ENCODE measurements at places on chromosomes 1 and 21.

DNA sequence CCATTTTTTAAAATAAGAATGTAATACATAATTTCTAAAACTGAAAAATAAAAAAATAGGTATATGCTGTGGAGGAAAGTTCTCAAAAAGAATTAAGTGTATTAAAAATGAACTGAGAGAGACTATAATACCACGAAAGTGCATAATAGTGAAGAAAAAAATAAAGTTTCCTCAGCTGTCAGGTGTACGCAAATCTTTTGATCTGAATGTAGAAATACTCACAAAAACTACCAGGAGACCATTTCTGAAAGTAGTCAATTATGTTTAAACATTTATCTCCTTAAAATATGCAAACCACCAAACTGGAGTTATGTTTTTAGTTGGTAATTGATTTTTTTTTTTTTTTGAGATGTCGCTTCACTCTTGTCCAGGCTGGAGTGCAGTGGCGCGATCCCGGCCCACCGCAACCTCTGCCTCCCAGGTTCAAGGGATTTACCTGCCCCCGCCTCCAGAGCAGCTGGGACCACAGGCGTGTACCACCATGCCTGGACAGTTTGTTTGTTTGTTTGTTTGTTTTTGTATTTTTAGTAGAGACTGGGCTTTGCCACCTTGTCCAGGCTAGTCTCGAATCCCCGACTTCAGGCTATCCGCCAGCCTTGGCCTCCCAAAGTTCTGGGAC, 1169.2 kb upstream of the B3GALT2 start:
- DNase-seq, result no peak

DNA sequence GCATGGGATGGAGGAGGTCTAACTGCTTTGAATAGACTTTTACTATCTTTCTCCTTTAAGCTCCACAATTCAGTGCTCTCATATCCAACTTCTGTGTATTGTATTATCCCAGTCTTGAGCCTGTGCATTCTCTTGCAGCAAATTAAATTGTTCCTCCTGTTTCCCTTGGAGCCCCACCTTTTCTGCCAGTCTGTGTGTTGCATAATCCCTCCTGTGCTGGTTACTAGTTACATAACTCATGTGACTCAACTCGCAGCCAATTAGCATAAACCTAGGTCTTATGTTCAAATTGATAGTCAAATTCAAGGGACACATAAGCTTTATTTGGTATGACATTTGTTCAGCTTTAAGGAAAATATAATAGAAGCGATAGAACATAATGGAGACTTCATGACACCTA, 1863.5 kb downstream of the MRPL39 start:
- DNase-seq, result no peak

- DNase-seq, result no peak
Observed at GRCh38 chr1:16906873-16907272, 11.1 kb downstream of the RNU1-2 start.

DNA sequence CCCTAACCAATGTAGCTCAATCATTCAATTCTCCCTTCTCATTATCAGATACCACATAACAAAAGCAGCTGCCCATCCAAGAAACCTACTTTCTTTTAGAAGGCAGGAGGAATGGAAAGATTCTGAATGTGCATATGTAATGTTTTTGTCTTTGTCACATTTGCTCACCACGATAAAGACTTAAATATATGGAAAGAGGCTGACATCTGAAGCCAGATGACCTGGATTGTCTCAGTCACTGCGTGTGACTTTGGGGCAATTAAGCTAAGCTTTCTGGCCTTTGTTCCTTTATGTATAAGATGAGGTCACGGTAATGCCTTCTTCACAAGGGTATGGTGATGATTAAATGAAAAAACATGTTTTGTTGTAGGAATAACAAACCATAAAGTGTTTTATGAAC, 42.6 kb downstream of the LRRC52 start:
- DNase-seq, result no peak

DNA sequence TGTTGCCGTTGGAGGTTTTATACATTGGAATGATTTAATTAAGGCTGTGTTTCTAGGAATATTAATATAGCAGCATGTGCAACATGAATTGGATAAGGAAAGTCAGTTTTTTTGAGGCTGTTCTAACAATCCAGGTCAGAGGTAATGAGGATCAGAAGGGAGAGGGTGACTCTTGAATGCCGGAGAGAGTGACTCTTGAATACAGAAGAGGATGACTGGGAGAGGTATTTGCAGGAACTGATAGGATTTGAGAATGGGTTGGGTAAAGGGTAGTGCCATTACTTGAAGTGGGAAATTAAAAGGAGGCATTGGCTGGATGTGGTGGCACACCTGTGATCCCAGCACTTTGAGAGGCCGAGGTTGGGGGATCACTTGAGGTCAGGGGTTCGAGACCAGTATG, 55.6 kb upstream of the MACF1 start:
- no peak for DNase-seq

GRCh38 chr21:26470351-26471098, 102.6 kb downstream of the CYYR1 start:
- no peak for DNase-seq

- DNase-seq, result no peak
Observed at GRCh38 chr21:43735236-43736091, 16.5 kb downstream of the PDXK start.

DNA sequence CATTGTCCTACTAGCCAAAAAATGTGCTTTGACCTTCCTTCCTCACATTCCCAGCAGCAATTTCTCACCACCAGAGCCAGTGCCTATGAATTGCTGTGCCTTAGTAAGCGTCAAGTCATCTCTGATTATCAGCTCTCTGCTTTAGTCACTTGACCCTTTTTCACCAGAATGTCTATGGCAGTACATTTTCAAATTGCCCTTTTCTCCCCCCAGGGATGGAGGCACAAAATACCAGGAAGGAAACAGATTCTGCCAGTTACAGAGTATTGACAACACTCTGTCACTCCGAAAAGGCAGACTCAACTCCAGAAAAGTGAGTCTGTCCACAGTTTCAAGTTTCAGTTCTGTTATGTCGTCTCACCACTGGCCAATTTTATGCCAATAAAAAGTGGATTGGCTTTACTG, 167.4 kb downstream of the TNFSF18 start:
- no peak for DNase-seq

DNA sequence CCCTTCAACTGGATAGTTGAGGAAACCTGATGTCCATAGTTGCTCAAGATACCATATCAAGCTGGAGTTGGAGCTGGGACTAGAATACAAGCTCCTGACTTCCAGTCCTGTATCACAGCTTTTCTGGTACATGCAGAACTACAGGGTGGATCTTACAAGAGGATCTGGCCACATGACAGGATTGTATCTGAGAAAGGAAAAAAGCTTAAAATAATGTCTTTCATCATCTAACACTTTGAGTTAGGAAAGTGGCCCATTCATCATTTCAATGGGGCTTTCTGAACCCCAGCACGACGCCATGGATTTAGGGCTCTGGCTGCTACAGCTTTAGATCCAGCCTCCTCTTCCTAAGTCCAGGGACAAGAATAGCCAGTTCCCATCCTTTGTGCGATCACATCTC, 46.9 kb downstream of the RASSF5 start:
- no peak for DNase-seq

DNA sequence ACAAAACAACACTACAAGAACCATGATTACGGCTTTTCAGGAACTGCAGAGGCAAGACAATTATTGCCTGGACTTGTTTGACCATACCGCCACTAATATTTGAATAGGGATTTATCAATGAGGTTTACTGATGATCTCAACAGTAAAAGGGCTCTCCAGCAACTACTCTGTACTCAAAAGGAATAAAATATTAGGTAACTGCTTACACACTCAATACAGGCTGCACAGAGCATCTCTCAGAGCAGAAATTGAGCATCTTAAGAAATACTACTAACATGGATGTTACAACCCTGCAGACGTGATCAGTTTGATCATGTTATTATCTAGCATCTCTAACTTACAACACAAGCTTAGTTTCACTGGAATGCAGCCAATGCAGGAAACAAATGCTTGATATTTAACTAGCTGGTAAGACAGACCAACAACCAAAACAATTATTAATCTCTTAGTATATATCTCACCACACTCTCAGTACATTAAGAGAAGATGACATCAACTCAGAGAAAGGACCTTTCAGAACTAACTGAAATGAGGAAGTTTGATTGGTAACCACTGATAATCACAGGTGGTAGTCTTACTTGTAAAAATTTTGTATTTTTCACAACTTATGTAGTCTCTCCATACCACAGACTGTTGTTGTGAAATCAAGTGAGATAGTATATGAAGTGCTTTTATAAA, 52.2 kb downstream of the PUM1 start:
- DNase-seq, result no peak

- DNase-seq, result no peak
Observed at GRCh38 chr1:198641501-198641900, 2.7 kb downstream of the PTPRC start.

DNA sequence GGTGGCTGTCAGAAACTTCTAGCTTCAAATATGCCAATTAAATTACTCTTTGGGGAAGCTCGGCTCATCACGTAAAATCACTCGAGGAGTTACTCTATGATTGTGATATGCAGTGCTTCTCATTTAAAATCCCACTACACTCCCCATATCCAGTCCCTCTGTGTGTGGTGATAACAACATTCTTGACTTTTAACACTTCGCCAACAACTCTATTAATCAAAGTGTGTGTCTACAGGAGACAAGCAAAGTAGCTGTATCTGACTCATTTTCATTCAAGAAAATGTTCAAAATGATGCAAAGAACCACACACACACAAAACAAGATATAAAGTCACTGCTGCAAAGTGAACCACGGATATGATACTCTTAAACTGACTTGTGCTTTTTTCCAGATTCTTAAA, 341.3 kb downstream of the DSCAM start:
- DNase-seq, result no peak

DNA sequence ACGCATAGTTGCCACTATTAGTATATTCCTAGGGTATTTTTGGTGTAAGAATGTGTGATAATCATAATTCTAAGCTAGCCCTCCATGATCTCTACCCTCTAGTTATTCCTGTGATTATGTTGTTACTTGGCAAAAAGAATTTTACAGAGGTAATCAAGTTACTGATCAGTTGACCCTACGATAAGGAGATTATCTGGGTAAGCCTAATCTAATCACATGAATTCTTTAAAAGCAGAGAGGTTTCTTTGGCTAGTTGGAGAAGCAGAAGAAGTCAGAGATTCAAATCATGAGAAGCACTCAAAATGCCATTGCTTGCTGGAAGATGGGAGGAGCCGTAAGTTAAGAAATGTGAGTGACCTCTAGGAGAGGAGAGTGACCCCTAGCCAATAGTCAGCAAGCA, 72.7 kb downstream of the RPE65 start:
- DNase-seq, result no peak

DNA sequence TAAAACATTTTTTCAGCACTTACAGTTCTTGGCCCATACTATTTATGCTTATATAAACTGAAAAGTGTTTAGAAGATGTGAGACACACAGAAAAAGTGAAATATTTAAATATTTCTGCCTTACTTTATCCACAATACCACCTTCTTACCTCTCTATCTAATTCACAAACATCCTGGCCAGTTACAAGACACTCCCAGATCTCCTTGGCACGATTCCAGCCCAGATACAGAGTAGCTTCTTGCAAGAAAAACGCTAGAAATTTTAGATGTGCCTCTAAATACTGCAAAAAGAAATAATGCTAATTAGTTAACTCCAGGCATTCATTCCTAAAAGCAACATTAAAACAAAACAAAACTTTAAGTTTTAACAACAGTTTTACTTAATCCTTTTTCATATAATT, 68.4 kb downstream of the USP24 start:
- no peak for DNase-seq
